ENCODE measurements at places on chromosomes 16 and 17.
A peak's percentile ranks its signal among the peaks of the same experiment; 100 is the strongest.

DNA sequence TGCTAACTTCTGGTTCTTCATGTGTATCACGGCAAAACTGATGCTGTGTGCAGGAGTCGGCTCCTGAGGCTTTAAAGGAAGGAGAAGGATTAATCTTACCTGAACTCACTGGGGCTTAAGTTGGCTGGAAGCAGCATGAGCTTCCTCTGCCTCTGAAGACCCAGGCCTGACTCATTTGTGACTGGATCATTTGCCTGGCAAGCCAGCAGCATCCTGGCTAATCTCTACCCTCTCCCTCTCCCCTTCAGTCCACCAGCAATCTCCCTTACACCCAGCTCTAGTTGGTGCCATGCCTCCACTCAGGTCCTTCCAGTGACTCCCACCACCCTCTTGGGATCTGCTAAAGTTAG lies 150.3 kb downstream of the IRX3 start:
- DNase-seq: no peak

GRCh38 chr17:50568659-50569058 lies 8.1 kb downstream of the CACNA1G start:
- DNase-seq: no peak

DNA sequence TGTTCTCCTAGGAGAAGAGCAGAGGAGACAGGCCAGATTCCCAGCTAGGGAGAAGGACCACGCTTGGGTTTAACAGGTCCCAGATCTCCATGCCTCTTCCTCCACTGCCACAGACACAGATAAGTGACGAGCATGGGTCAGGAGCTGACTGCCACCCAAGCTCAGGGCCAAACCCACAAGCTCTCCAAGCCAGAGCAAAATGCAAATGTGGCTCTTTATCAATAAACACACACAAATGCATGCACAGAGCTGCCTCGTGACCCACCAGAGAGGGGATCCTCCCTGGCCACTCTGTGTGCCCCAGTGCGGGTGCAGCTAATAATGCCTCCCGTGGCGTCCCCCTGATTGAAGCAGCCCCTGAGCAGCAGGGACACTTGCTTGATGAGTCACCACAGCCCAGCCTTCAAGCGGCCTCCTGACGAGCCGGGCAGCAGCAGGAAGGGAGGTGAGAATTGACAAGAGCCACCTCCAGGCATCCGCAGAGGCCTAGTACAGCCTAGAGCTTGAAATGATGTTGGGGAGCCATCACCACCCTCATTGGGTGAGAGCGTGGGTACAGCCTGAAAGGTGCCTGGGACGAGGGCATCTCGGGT lies 143.9 kb downstream of the CCDC182 start:
- peak; percentile 30 for DNase-seq

- DNase-seq: no peak
Observed at GRCh38 chr17:1179112-1179817, 516 bp downstream of the ABR start.

DNA sequence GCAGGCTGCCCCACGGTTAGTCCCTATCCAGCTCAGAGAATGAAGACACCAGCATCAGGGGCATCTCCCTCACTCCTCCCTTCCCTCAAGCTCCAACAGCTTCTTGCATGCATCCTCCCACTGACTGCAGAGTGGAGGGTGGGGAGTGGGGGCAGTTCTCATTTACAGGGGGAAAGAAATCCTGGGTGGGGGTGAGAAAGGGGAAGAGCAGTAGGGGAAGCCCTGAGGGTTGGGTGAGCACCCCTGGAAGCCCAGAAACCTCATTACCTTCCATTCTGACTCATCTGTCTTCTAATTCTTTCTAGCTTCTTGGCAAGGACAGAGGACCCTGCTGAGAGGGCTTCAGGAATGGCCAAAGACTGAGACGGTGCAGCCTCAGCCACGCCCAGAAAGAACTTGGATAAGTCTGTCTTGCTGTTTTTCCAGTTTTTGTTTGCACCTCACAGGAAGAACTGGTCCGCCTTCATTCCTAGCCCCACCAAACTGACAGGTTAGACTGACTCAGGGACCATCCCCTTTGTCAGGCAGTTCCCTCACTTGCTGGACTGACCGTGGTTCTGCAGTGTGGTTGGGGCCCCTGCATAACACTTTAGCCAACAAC lies 52.5 kb upstream of the WSB1 start:
- no peak for DNase-seq

DNA sequence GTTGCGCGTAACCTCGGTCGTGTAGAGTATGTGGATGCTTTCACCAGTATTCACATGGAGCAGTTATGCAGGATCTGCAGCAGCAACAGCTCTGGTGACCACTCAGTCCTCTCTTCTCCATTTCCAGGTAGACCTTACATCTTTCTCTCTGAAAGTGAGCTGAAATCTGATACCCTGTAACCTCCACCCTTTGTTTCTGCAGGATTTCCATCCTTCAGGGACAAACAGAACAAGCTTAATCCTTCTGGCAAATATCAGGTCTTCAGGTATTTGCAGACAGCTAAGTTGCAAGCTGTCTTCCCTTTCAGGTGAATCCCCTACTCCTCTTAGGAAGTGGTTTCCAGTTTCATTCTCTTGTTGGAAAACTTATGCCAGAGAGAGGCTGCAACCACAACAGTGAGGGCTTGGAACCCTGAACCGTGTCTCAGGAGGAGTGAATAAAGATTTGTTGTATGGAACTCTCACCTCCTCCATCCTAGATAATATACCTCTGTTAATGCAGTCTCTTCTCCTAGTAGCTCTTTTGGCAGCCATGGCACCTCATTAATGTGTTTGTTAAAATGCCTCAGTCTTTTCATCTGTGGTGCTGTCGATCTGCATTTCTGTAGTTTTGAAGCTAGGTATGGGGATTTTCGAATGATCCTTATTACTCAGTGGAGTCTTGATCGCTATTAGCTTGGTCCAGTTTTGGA lies 172.5 kb downstream of the PRKCA start:
- DNase-seq: no peak

- no peak for DNase-seq
Observed at GRCh38 chr16:20918486-20919239, 18.1 kb downstream of the LYRM1 start.

GRCh38 chr17:45138911-45139532 lies 3.5 kb downstream of the ACBD4 start:
- DNase-seq: no peak

DNA sequence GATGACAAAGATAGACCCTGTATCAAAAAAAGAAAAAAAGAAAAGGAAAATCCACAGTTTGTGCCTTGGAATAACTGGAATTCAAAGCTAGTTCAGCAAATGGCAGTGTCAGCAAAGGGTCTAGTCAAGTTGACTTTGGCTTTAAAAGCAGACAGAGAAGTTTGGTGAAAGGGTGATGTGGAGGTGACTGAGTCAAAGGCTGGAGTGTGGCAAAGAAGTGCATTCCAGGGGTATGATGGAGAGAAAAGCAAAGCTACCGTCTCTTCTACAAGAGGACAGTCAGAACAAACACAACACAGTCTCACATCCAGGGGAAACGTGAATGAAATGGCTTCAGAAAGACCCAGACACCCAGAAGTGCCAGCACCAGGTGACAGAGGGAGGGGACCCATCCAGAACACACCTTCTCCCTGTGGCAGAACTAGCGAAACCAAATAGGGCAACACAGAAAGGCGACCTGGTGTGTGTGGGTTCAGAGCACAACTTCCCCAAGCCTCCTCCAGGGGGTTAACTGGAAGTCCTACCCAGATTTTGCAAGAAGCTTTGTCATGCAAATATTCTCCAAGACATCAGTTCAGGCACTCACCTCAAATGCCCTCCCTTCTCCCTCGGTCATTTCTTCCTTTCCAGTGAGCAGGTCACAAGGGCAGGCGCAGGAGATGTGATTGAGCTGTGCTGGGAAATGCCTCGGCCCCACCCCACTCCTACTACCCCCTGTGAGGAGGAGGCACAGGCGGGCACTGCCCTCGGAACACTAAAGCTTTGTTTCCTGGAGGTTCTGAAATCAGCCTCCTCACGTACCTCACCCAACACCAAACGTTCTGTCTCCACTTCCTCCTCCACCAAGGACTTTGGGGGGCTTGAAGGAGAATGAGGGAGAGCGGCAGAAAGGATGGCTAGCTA lies 481.9 kb downstream of the SOX9 start:
- DNase-seq: no peak

DNA sequence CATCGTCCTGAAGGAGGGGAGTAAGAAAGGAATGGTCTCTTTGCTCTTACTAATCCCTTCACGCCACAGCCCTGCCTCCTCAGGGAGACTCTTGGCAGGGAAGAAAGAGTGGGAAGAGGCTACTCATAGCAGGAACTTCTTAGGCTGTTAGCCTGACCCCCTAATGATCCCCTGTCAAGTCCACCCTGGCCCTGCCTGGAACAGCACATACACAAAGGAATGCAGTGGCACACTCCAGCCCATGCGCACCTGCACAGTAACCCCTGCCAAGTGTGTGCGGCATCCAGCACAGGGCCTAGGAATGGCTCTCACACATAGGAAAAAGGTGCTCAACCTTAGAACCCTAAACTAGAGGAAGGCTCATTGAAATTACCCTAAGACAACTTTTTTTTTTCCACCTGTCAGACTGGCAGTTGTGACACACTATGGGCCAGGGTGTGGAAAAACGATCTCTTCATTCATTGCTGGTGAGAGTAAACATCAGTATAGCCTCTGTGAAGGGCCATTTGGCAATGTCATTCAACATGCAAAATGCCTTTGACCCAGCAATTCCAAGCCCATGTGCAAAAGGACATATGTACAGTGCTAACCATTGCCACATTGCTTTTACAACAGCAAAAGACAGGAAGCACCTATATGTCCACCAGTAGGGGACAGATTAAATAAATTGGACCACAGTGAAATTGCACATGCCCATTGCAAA lies 50.1 kb downstream of the PIMREG start:
- no peak for DNase-seq

- DNase-seq: no peak
Observed at GRCh38 chr16:12703935-12704334, 99.8 kb downstream of the CPPED1 start.

GRCh38 chr16:24235806-24236205 lies 20.3 kb upstream of the CACNG3 start:
- no peak for DNase-seq

- DNase-seq: no peak
Observed at GRCh38 chr17:4001048-4001590, 36.9 kb upstream of the ATP2A3 start.

GRCh38 chr17:61414936-61415251 lies 15.3 kb downstream of the TBX2 start:
- no peak for DNase-seq

GRCh38 chr16:67718668-67719047 lies 458 bp downstream of the GFOD2 start:
- no peak for DNase-seq

DNA sequence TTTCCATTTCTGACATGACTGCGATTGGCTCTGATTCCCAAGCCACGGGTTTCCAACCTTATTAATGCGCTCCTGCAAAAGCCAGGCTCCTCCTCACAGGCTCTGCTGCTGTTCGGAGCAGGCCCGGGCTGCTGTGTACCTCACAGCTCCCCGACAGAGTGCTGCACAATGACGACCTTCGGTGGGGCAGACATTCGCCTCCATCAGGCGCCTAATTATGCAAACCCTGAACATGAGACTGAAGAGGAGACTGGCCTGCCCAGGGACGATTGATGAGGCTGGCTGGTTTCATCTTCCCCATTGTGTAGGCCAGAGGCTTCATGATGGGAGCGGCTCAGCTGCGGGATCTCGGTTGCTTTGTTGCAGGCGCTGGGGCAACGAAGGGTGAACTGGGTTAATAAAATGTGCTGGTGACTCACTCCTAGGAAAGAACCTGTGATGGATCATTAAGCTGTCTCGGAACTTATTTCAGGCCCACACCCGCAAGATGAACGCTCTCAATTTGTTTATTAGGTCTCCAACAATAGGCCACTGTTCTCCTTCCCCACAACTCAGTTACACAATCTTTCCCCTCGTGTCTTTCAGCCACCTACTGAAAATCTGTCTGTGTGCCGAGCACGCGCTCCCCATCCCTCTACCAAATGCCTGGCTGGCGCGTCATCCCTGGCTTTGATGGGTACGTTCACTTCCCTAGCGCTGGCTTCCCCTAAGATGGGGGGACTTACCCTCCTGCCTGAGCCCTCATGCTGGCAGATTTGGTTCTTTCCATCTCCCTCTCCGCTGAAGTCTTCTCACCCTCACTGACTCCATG lies 27.2 kb upstream of the TOB1 start:
- DNase-seq: peak; percentile 99

DNA sequence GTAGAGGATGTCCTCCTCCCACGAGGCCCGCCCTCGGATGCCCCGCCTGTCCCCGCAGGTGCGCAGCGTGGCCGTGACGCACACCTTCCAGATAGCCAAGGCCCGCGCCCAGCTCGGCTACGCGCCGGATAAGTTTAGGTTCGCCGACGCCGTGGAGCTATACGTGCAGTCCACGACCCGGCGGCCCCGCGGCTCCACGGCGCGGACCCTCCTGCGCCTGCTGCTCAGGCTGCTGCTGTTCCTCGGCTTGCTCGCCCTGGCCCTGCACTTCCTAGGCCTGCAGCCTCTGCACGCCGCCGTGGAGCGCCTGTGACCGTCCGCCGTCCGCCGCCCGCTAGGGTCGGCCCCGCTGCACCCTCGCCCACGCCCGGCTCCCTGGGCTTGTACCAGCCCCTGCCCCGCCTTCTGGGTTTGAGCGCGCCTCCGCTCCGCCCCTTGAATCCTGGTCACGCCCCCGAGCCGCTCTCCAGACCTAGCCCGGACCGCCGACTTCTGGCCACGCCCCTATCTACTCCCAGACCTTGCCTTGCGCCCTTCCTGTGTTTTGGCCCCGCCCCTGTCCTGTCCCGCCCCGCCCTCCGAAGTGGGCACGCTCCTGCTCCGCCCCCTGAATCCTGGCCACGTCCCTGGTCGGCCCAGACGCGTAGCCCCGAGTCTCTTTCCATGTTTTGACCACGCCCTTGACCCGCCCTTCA lies 15.8 kb upstream of the EEF2K start:
- peak; percentile 99 for DNase-seq

- DNase-seq: peak; percentile 63
Observed at GRCh38 chr17:50920041-50920410, 53.9 kb upstream of the TOB1 start.

DNA sequence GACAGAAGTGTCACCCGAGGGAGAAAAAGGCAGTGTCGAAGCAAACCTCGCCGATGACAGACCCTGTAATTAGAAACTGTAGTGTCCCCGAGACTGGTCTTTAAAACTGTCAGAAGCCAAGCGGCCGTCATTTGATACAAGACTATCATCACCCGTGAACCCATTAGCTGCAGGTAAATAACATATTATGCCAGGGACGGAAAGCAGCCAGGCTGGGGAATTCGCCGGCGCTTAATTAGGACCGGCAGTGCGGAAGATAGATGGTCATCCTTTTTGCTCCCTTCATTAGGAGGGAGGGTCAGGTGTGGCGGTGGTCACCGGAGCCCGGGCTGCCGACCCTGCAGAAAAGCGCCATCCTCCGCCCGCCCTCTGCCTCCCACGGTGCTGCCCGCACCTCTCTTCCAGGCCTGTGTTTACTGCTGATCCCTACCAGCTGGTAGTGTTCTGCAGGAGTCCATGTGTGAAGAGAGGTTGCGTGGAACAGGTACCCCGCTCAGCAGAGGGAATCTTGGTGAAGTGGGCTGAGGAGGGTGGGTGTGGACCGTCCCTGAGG lies 109.4 kb upstream of the GSE1 start:
- no peak for DNase-seq

- DNase-seq: no peak
Observed at GRCh38 chr16:23491490-23492391, 18.6 kb downstream of the GGA2 start.

Data from NCI-H526 treated with DMSO at 0.1 percent for 48 hours (cell line).